ENCODE measurements at places on chromosomes 7 and 10. TPM values are rescaled to one million over a fixed set of nuclear protein-coding genes. Genes with fewer than 3 reads are reported as not detected.

Gene SRRM3
- 0.54 TPM for polyA plus RNA-seq

DNA sequence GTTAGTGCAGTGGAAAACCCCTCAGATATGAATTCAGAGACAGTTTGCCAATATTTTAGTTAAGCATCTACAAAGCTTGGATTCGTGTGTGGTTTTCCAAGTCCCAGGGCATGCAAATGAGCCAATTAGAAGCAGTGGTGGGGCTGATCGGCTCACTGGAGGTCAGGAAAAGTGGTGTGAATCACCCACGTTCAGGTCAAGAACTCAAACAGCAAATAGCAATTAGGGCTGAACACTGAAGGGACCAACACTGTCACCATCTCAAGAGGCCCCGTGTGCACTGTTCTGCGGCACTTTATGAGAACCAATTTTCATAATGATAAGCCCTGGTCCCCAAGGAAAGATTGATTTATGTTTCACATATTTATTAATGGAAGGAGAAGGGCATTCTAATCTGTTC lies 68.9 kb downstream of the ADARB2 start:
- DNase-seq = no peak
- H3K27me3 ChIP-seq = peaks cover 1% of the 10 kb centered on the region
- H3K36me3 ChIP-seq = no peaks in the 10 kb centered on the region
- no peaks in the 10 kb centered on the region for H3K4me1 ChIP-seq
- no peak overlapping the region for H3K27ac ChIP-seq
- H3K4me3 ChIP-seq = no peak overlapping the region

- no peak overlapping the region for H3K27ac ChIP-seq
- H3K4me1 ChIP-seq = peaks cover 26% of the 10 kb centered on the region
- H3K36me3 ChIP-seq = no peaks in the 10 kb centered on the region
- peaks cover 24% of the 10 kb centered on the region for H3K27me3 ChIP-seq
These were observed 28.1 kb upstream of the SLC29A3 start for GRCh38 chr10:71290806-71291527.

- no peak overlapping the region for H3K27ac ChIP-seq
- H3K4me1 ChIP-seq = peaks cover 7% of the 10 kb centered on the region
- no peaks in the 10 kb centered on the region for H3K27me3 ChIP-seq
These were observed 70.4 kb downstream of the HERPUD2 start for GRCh38 chr7:35624299-35625186.

DNA sequence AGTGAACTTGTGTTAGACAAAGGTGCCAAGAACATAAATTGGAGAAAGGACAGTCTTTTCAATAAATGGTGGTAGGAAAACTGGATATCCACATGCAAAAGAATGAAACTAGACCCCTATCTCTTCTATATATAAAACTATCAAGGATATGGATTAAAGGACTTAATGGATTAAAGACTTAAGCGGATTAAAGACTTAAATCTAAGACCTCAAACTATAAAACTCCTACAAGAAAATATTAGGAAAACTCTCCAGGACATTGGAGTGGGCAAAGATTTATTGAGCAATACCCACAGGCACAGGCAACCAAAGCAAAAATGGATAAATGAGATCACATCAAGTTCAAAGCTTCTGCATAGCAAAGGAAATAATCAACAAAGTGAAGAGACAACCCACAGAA lies 242.9 kb upstream of the MEOX2 start:
- DNase-seq = no peak
- no peak overlapping the region for H3K27ac ChIP-seq
- no peaks in the 10 kb centered on the region for H3K27me3 ChIP-seq
- no peak overlapping the region for H3K4me3 ChIP-seq
- no peaks in the 10 kb centered on the region for H3K4me1 ChIP-seq

DNA sequence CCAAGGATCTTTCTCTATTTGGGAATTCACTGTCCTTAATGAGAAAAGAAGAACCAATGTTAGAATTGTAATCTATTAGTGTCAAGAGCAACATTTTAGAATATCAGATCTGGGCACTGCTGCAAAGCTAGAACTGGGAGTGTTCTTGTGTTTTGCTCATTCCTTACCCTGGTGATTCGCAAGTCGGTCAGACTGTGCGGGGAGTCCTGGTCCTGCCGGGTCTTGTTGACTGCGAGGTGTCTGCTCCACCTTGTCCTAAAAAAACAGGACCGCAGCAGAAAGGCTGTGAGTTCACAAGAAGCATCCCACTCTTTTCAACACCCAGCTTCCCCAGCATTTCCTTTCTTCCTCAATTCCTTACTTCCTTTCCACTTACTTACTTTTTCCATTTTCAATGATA lies 79.0 kb downstream of the GRB10 start:
- no peak overlapping the region for H3K4me3 ChIP-seq
- peaks cover 9% of the 10 kb centered on the region for H3K4me1 ChIP-seq
- no peak overlapping the region for H3K27ac ChIP-seq
- H3K36me3 ChIP-seq = no peaks in the 10 kb centered on the region
- H3K27me3 ChIP-seq = no peaks in the 10 kb centered on the region
- DNase-seq = no peak

- H3K36me3 ChIP-seq = no peaks in the 10 kb centered on the region
- H3K27ac ChIP-seq = no peak overlapping the region
- no peak overlapping the region for H3K4me3 ChIP-seq
- no peaks in the 10 kb centered on the region for H3K4me1 ChIP-seq
- H3K27me3 ChIP-seq = no peaks in the 10 kb centered on the region
- DNase-seq = no peak
These were observed 139.2 kb downstream of the ETV1 start for GRCh38 chr7:13850185-13850752.

Gene EPDR1
- polyA plus RNA-seq = 50.2 TPM

Gene RAPGEF5
- polyA plus RNA-seq = 17.1 TPM

DNA sequence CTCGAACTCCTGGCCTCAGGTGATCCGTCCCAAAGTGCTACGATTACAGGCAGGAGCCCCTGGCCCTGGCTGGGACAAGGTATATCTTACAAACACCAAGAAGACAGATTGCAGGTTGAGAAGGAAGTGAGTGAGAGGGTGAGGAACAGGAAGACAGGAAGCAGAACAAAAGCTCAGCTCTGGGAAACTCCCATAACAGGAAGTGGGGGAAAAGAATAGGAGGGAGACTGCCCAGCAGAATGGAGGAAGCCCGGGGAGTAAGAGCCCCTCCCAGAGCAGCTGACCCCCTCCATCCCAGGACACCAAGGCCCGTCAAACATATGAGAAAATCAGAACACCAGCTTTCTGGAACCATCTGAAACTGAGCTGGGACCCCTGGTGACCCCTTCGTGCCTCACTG lies 2.9 kb downstream of the TECPR1 start:
- DNase-seq = no peak
- H3K27ac ChIP-seq = no peak overlapping the region
- H3K27me3 ChIP-seq = no peaks in the 10 kb centered on the region
- peaks cover 19% of the 10 kb centered on the region for H3K4me1 ChIP-seq
- no peaks in the 10 kb centered on the region for H3K36me3 ChIP-seq

DNA sequence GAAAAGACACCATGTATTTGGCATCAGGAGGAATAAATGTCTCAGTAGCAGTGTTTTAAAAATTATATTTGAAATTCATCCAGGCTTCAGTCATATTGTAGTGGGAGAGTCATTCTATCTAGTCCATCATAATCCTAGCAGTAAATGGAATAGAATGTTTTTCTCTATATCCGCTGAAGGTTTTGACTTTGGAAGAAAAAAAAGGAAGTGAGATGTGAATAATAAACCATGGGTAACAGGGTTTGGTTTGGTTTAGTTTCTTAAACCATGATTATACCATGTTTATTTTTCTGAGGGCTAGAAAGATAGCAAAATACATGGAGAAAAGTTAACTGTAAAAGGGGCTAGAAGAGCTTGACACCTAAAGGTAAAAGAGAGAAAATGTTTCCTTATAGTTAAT lies 16.4 kb upstream of the BPGM start:
- DNase-seq = no peak
- H3K4me1 ChIP-seq = no peaks in the 10 kb centered on the region
- no peak overlapping the region for H3K4me3 ChIP-seq
- H3K27me3 ChIP-seq = no peaks in the 10 kb centered on the region
- H3K27ac ChIP-seq = no peak overlapping the region
- no peaks in the 10 kb centered on the region for H3K36me3 ChIP-seq

- H3K4me3 ChIP-seq = no peak overlapping the region
- DNase-seq = no peak
- H3K4me1 ChIP-seq = no peaks in the 10 kb centered on the region
- H3K27ac ChIP-seq = no peak overlapping the region
- H3K36me3 ChIP-seq = no peaks in the 10 kb centered on the region
- H3K27me3 ChIP-seq = no peaks in the 10 kb centered on the region
These were observed 184.2 kb downstream of the POU6F2 start for GRCh38 chr7:39161903-39162302.

- no peak overlapping the region for H3K27ac ChIP-seq
- no peak overlapping the region for H3K4me3 ChIP-seq
- H3K36me3 ChIP-seq = no peaks in the 10 kb centered on the region
- no peak for DNase-seq
- 0 out of 2 replicates have a peak, but pooled peaks cover under 1% of the 10 kb centered on the region for H3K4me1 ChIP-seq
- no peaks in the 10 kb centered on the region for H3K27me3 ChIP-seq
These were observed 36.8 kb downstream of the JCAD start for GRCh38 chr10:30022590-30022989.

Gene TMEM176B
- not detected for polyA plus RNA-seq

Gene IFIT1B
- not detected for polyA plus RNA-seq

Gene DNAH11
- polyA plus RNA-seq = not detected

- no peak for DNase-seq
- peaks cover 46% of the 10 kb centered on the region for H3K27me3 ChIP-seq
- no peaks in the 10 kb centered on the region for H3K36me3 ChIP-seq
- no peak overlapping the region for H3K4me3 ChIP-seq
These were observed 249.1 kb upstream of the PITRM1 start for GRCh38 chr10:3421537-3422257.

Gene CALML5
- polyA plus RNA-seq = not detected

Gene TEX36
- not detected for polyA plus RNA-seq

- no peak overlapping the region for H3K27ac ChIP-seq
- H3K27me3 ChIP-seq = peaks cover 52% of the 10 kb centered on the region
- DNase-seq = no peak
- no peak overlapping the region for H3K4me3 ChIP-seq
- H3K36me3 ChIP-seq = no peaks in the 10 kb centered on the region
- peaks cover 7% of the 10 kb centered on the region for H3K4me1 ChIP-seq
These were observed 15.5 kb upstream of the HOXA13 start for GRCh38 chr7:27215356-27215755.

- no peaks in the 10 kb centered on the region for H3K4me1 ChIP-seq
- no peak overlapping the region for H3K4me3 ChIP-seq
- no peak for DNase-seq
- no peaks in the 10 kb centered on the region for H3K27me3 ChIP-seq
- no peak overlapping the region for H3K27ac ChIP-seq
- no peaks in the 10 kb centered on the region for H3K36me3 ChIP-seq
These were observed 189.2 kb downstream of the THSD7A start for GRCh38 chr7:11642841-11643240.

Gene CLDN12
- polyA plus RNA-seq = 124 TPM

Gene LIPM
- polyA plus RNA-seq = not detected

Gene AKR1D1
- 6.8 TPM for polyA plus RNA-seq

DNA sequence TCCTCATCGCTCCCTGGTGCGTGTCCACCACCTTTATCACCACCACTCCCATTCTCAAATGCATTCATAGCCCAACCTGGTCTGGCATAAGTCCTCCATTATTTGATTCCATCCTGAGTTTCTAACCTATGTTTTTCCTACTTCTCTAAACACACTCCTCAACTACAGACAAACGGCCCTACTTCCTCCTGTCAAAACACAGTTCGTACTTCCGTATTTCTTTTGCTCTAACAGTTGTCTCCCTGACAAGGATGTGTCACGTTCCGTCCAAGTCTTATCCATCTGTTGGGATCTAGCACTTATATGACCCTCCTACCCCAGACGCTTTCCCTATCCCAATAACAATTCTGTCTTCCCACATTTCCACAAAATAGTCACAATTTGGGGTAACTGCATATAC lies 46.8 kb downstream of the DOCK4 start:
- no peak overlapping the region for H3K27ac ChIP-seq
- no peak for DNase-seq
- H3K4me1 ChIP-seq = peaks cover 43% of the 10 kb centered on the region
- no peaks in the 10 kb centered on the region for H3K36me3 ChIP-seq
- no peaks in the 10 kb centered on the region for H3K27me3 ChIP-seq

GRCh38 chr10:110852947-110853346 lies 18.8 kb upstream of the PDCD4 start:
- no peak for DNase-seq
- no peaks in the 10 kb centered on the region for H3K36me3 ChIP-seq
- peaks cover 42% of the 10 kb centered on the region for H3K4me1 ChIP-seq
- no peak overlapping the region for H3K27ac ChIP-seq

DNA sequence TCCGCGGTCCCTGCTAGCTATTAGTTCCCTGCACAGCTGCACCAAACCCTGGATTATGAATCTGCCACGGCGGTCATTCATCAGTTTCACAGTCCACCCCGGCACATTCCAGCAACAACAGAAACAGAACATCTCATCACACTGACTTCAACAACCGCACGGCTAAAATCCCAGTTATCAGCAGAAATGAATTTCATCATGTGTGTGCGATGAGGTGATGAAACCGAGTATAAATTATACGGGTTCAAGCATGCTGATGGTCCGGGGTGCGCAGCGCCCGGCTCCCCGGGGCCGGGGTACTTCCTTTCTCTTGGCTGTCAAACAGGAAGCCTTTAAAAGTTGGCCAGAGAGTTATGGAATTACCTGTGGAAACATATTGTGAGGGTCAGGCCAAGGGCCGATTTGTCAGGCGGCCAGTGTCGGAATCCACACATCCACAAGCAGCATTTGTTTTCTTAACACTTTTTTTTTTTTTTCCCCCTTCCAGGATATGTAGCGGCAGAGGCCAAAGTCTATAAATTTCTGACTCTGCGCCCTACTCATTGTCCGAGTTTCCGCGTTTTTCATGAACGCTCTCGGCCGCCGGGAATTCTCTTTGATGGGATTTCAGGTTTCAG lies 420.9 kb upstream of the MGMT start:
- H3K4me1 ChIP-seq = no peaks in the 10 kb centered on the region
- H3K4me3 ChIP-seq = no peak overlapping the region
- DNase-seq = no peak
- H3K36me3 ChIP-seq = no peaks in the 10 kb centered on the region

Gene OR2A1
- polyA plus RNA-seq = not detected

- H3K36me3 ChIP-seq = no peaks in the 10 kb centered on the region
- no peaks in the 10 kb centered on the region for H3K4me1 ChIP-seq
- no peak overlapping the region for H3K4me3 ChIP-seq
- H3K27me3 ChIP-seq = peaks cover 28% of the 10 kb centered on the region
- no peak overlapping the region for H3K27ac ChIP-seq
These were observed 4.4 kb upstream of the MYL7 start for GRCh38 chr7:44145479-44145968.

Gene AP4M1
- 6.0 TPM for polyA plus RNA-seq

DNA sequence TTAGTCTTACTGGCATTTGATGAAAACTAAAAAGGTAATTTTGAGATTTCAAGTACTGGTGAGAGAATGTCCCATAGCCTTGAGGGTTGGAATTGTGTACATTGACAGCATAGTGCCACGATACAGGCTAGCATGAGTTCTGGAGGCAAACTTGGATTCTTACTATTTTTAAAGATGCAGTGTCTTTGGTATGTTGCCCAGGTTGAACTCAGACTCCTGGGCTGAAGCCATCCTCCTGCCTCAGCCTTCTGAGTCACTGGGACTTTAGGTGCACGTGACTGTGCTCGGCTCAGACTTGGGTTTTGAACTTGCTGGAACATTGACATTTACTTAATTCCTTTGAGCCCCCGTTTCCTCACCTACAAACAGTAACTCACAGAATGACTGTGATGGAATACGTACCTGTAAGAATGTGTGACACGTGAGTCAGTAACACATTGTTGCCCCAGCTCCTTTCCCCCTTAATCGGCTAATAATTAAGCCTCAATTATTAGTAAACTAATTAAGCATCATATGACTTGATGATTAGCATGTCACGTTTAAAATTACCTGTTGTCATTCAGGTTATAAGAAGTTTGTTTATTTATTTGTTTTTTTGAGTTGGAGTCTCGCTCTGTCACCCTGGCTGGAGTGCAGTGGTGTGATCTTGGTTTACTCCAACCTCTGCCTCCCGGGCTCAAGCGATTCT lies 10.6 kb downstream of the DNAJB6 start:
- no peak for DNase-seq
- peaks cover 4% of the 10 kb centered on the region for H3K4me1 ChIP-seq

Gene DNAJC30
- 3.8 TPM for polyA plus RNA-seq

Gene CAMK2B
- 0.20 TPM for polyA plus RNA-seq
